Glomerular endothelial cell (primary cell): ENCODE measurements at places on chromosomes 11 and 22. TPM values are rescaled to one million over a fixed set of nuclear protein-coding genes. Genes with fewer than 3 reads are reported as not detected.

The RCOR2 gene
- total RNA-seq: 0.29 and 1.1 TPM in 2 replicates

The POLR2F gene
- total RNA-seq: 93.6 and 115 TPM in 2 replicates

The OR5A1 gene
- total RNA-seq: not detected in 2 replicates

GRCh38 chr11:73229896-73230875, 12.1 kb downstream of the P2RY2 start:
- DNase-seq: no peak

- DNase-seq: no peak
Measured at GRCh38 chr22:34035209-34035608, 114.9 kb upstream of the LARGE1 start.

GRCh38 chr11:9625162-9625561, 38.7 kb upstream of the SWAP70 start:
- no peak for DNase-seq

DNA sequence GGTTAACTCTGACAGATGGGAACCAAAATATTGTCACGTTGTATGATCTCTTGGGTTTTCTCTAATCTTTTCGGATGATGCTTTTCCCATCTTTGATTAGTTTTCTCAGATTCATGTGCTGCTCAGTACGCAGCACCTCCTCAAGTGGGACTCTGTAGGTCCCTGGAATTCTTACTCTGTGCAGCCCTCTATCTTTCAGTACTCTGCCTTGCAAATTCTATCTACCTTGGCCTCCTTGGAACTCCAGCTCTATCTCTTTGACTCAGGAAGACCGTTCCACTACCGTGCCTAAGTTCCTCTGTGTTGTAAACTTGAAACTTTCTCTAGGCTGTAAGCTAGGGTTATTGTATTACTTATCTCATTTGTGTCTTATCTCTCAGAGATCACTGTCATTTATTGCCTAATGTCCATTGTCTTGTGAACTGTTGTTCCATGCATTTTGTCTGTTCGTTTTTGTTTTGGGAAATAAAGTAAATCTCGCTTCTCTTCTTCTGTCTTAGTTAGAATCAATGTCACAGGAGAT, 20.1 kb upstream of the CHORDC1 start:
- DNase-seq: no peak

GRCh38 chr11:1126491-1126926, 31.2 kb upstream of the MUC5AC start:
- no peak for DNase-seq

DNA sequence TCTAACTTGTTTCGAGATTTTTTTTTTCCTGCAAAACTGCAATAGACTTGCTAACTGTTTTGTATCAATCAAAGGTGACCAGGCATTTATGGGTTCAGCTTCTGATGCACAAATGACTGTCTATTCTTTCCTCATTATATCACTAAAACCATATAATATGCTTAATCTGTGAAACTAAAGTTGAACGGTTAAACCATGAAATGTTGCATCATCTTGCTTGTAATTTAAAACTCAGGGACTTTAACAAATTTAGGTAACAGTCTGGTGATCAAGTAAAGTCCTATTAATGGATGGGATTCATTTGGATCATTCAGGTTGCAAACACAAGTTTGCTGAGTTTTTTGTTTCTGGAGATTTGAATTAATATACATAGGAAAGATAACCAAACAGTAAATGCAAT, 232.0 kb upstream of the LUZP2 start:
- no peak for DNase-seq

DNA sequence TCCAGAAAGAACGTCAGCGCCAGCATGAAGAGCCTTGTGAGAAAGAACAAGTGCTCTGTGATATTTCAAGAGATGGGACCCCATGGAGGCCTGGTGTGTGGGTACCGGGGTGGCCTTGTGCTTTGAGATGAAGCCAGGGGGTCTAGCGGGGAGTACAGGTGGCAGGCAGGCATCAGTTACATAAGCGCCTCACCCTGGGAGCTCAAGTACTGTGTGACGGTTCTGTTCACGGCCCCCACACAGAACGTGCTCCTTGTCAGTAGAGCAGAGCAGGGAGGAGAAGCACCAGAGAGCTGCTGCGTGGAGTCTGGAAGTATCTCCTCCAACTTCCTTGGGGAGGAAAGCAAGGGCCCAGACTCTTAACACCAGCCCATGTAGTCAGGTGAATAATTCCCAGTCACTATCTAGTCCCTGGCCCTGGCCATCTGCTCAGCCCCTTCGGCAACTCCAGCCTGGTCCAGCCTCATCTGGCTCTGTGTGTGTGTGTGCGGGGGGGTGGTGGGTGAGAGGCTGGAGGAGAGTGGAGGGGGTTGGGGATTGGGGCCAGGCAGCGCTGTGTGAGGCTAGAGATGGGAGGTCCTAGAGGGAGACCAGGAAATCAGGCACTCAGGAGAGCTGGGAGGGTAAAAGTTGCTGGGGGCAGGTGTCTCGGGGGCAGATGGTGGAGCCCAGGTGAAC, 32.4 kb downstream of the MCM5 start:
- no peak for DNase-seq

DNA sequence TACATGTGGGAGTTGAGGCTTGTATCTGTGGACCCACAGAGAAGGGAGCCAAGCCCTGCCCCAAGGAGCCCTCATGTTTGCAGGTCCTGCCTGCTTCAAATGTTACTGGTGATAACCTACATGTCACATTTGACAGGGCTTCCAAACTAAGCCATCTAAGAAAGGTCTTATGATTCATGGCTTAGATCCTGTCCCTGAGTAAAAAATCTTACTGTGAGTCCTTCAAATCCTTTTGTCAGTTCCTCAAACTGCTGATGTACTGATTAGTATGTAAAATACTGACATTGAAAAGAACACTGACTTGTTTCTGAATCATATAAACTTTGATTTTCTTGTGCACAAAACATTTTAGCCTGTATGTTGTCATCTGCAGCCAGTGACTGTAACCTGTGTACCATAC, 1.0 kb upstream of the PANX1 start:
- no peak for DNase-seq

DNA sequence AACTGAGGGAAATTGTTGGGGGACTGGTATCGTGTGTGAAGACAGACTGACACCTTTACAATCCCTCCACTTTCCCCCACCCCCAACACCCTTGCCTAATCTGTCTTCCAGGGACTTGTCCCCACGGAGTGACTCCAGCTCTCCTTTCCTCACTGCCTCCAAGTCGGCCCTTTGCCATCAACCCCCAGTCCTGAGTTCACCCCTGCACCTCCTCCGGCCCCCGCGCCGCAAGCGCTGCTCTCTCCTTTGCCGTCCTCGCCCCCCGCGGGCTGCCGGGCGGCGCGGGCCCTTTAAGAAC, 183 bp upstream of the ABCG4 start:
- DNase-seq: no peak
